ENCODE measurements at places on chromosomes 5 and 9.

- no peak for DNase-seq
Measured at GRCh38 chr9:89811886-89812450, 207.2 kb downstream of the GADD45G start.

- no peak for DNase-seq
Measured at GRCh38 chr9:19934301-19934871, 145.5 kb upstream of the SLC24A2 start.

DNA sequence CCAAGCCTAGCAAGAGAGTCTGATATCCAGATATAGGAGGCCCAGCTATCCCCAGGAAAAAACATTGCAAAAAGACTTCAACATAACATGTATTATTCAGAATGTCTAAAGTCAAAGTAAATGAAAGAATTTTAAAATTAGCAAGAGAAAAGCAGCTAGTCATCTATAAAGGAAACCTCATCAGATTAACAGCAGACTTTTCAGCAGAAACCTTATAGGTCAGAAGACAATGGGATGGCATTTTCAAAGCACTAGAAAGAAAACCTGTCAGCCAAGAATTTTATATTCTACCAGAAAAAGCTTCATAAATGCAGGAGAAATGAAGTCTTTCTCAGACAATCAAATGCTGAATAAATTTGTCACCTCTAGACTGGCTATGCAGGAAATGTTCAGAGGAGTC is 9.9 kb downstream of the OR1L3 start:
- DNase-seq: no peak

DNA sequence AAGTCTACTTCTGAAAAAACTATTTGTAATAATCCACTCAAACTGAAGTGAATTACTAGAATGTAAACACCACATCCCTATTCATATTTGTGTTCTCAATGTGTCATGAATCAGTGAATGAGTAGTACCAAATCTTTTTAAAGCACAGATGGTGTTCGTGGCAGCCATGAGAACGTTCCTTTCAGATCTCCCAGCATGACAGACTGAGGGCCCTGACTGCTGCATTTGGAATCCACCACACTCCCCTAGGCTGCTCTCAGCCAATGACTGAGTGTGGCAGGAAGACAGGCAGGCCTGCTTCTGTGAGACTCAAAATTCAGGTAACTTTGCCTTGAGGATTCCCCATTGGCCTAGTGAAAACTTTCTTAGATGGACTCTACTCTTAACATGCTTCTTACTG is 10.9 kb upstream of the JMY start:
- no peak for DNase-seq

DNA sequence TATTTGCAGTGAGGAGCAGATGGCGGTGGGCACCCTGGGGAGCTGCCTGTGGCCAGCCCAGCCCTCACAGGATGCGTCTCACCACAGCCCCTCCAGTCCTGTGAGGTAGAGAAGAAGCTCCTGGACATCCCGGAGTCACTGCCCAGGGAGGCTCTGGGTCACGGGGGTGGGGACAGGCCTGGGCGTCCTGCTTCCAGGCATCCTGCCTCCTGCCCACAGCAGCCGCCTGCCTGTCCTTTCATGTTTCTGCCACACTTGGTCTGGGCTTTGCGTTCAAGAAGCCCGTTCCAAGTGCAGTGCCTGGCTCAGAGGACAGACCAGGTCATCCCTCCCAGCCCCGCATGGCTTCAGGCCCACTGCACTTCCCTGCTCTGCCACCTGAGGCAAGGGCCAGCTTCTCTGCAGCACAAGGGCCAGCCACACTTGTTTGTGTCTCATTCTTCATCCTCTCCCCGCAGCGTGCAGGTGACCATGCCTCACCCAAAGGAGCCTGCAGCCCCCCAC is 38.2 kb downstream of the ZDHHC11B start:
- DNase-seq: no peak

DNA sequence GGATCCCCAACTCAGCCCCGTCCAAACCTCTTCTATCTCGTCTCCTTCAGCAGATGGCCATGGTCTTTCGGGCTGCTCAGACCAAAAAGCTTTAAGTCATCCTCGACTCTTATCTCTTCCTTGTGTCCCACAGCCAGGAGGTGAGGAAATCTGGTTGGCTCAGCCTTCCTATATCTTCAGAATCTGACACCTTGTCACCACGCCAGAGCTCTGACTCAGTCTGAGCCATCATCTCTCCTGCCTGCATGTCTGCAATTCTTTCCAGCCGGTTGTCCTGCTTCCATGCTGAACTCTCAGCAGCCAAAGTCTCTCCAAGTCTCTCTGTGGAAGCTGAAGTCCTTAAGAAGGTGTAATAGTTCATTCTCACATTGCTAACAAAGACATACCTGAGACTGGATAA is 419.3 kb upstream of the ADAMTS16 start:
- DNase-seq: no peak

DNA sequence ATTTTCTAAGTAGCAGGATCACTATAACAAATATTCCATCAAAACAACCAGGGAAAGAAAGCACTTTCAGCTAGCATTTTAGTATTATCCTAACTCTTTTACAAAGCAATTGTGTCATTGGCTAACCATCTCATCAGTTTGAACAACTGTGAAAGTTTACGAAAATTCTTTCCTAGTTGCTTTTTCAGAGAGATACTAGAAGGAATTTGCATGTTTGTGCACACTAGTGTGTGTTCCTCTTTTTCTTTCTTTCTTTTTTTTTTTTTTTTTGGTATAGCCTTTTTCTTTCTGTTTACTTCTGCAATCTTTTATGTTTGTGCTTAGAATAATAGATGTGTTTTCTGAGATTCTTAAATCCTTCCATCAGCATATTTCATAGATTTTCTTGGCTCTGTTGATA is 124.7 kb upstream of the SEMA6A start:
- DNase-seq: no peak

- no peak for DNase-seq
Measured at GRCh38 chr5:27845248-27845647, 806.9 kb upstream of the CDH9 start.

DNA sequence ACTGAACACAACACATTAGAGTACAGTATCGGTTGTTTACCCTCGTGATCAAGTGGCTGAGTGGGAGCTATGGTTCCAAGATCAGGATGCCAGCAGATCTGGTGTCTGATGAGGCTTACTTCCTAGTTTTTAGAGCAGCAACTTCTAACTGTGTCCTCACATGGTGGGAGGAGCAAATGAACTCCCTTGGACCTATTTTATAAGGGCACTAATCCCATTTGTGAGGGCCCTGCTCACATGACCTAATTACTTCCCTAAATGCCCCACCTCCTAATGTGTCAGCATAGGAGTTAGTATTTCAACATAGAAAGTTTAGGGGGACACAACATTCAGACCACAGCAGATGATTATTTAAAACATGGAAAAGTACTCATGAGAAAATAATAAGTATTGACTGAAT is 111.8 kb downstream of the GCNT1 start:
- no peak for DNase-seq

GRCh38 chr9:7656636-7657035 is 142.9 kb downstream of the DMAC1 start:
- no peak for DNase-seq

DNA sequence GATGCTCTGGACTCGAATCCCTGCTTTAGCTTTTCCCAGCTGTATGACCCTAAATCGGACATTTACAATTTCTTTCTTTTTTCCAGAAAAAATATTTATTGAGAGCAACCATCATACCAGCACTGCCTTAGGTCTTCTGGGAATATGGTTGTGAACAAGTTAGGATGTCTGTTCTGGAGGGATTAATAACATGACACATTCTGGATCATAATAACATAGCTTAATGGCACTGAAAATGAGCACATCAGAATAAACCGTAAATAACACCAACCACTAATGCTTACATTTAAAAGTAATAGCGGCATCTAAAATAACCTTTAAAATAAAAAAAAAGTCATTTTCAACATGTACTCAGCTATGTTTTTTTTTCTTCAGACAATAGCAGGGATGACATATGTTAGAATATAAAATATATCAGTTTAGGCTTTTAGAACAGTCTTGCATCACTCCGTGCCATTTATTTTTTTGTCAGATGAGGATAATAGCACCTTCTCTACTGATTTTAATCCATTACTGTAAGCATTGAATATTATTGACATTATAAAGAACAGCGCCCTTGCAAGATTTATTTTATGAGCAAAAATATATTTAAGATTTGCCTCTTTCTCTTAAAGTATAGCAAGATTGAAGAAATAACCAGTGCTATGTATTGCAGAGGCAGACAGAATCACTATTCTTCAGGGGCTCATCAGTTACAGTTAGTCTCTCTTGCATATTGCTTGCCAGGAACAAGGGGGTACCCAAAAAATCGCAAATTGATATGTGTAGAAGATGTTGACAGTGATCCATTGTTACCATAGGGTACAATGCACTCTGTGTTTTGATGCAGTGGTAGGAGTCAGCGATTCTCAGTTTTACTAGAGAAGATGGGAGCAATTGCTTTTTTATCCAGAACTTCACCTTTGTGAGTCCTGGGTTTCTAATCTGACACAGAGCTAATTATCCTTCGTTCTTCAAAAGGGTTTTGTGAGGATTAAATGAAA is 168.4 kb upstream of the NR3C1 start:
- no peak for DNase-seq

- no peak for DNase-seq
Measured at GRCh38 chr9:4985386-4986266, 554 bp downstream of the JAK2 start.

- DNase-seq: no peak
Measured at GRCh38 chr9:35749515-35750255, 598 bp downstream of the RGP1 start.

DNA sequence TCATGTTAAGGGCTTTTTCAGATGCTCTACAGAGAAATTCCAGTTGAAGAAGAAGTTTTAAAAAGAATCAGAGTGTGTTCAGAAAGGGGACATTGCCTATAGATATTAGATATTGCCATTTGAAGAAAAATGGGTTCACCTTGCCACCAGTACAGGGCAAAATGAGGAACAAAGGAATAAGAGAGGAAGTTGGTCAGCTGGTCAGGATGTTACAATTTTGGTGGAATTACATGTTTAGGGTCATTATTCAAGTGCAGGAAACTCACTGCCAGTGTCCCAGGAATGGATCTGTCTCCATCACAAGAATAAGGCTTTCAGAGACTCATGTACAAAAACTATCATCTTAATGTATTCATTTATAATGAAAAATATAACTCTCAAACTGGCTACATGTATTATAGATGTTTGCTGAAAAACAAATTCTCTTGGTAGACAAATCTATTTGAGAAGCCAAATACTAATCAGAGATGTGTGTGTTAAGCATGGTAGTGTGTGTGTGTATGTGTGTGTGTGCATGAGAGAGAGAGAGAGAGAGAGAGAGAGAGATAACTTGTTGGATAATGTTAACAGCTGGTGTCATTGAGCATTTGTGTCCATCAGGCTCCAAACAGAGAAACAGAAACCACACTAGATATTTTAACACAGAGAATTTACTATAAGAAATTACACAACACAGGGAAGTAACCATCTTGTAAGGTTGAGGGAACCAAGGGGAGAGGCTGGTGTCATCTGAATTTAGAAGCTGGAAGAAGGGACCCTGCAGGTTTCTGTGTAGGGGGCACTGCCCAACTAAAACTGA is 5.0 kb upstream of the C1QTNF3 start:
- no peak for DNase-seq

DNA sequence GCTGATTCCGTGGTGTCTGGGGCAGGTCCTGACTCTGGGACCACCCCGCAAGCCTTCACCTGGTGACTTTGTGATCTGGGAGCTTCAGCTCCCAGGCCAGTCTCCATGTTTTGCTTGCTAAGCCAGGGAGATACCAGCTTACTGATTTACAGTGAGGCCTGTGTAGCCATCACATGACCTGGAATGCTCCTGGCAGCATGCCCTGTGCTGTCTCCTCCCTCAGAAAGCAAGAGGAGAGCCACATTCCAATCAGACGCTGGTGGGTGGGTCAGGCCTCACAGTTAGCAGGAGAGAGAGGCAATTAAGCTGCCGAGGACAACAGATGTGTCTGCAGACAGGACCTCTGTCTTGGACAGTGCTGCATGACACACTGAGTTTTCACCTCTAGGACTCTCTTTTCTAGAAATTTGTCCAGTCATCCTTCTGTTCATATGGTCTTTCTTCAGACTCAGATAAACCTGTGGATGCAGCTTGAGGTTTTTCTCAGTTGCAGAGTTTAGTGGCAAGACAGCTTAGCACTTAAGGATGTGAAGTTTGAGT is 24.4 kb upstream of the GRPEL2 start:
- DNase-seq: no peak

DNA sequence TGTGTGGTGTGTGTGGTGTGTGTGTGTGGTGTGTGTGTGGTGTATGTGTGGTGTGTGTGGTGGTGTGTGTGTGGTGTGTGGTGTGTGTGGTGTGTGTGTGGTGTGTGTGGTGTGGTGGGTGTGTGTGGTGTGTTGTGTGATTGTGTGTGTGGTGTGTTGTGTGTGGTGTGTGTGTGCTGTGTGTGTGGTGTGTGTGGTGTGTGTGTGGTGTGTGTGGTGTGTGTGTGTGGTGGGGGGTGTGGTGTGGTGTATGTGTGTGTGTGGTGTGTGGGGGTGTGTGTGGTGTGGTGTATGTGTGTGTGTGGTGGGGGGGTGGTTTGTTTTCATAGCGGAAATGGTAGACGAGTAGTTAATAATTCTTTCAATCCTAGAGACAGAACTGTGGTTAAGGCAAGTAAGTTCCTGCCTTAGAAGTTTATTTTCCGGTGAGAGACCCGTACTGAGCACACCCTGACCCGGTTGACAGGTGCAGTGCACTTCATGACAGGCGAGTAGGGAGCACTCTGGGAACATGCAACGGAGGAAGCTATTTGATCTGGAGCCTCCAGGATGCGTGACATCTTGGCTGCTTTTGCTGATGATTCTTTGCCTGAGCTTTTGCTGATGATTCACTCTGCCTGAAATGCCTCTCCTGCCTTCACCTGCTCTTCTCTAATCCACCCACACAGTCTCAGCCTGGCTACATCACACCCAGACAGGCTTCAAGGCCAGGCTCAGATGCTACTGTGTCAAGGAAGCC is 21.7 kb upstream of the FAT2 start:
- no peak for DNase-seq

- no peak for DNase-seq
Measured at GRCh38 chr5:148915224-148915817, 88.9 kb downstream of the ADRB2 start.

DNA sequence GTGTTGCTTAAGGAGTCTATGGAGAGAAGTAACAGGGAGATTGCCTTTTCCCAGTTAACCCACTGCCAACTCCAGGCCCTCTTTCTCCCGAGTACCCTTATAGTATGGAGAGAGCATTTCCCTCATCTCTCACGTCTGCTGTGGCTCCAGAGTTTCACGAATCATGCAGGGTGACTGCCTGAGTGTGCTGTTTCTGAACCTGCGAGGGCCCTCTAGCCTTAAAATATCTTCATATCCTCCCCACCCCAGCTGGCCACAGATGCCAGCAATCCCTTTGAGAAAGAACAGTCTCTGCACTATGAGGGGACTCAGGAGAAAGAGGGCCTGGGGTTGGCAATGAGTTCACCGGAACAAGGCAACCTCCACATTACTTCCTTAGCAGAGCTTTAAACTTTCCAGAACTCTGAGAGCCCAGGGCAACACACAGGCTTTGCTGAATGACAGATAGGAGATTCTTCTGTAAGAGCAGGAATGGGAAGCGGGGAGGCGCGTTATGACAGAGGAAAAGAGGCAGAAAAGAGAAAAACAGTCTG is 81.6 kb upstream of the ANKH start:
- no peak for DNase-seq

Data from stimulated activated CD8-positive, alpha-beta memory T cell treated with anti-CD3 and anti-CD28 coated beads, Interleukin-4, amount 100 ng/mL, for 1 hour (primary cell).